ENCODE measurements at places on chromosomes 7 and 10. TPM values are rescaled to one million over a fixed set of nuclear protein-coding genes. Genes with fewer than 3 reads are reported as not detected.

Gene SMKR1
- not detected for total RNA-seq

Gene TNRC18
- 21.8 TPM for total RNA-seq

Gene SPDYE2
- total RNA-seq: not detected

Gene LAMB1
- total RNA-seq: 442 TPM

Gene CPA2
- total RNA-seq: not detected

Gene CDK1
- 88.8 TPM for total RNA-seq

Gene SOSTDC1
- not detected for total RNA-seq

Gene RPS24
- 1,992 TPM for total RNA-seq

Gene MLXIPL
- not detected for total RNA-seq

Gene FAM20C
- 7.6 TPM for total RNA-seq

Gene ASIC3
- not detected for total RNA-seq

Gene LIPN
- total RNA-seq: not detected

Gene GFRA1
- total RNA-seq: 1.8 TPM

Gene CREM
- total RNA-seq: 72.3 TPM

Gene ANKRD1
- total RNA-seq: 1,657 TPM

Gene DRGX
- total RNA-seq: not detected

Gene C10orf62
- total RNA-seq: not detected

Gene ABCB1
- total RNA-seq: 4.1 TPM

Gene NPY4R
- not detected for total RNA-seq

Gene HTR7
- 0.32 TPM for total RNA-seq

Gene ANTXRL
- total RNA-seq: not detected

Gene HTR5A
- not detected for total RNA-seq

Gene UTF1
- not detected for total RNA-seq

Gene PPP1R17
- not detected for total RNA-seq

Gene MSS51
- total RNA-seq: 0.65 TPM

Gene NUB1
- total RNA-seq: 36.9 TPM

Gene MKI67
- total RNA-seq: 10.7 TPM

Gene RET
- not detected for total RNA-seq

Gene HOXA5
- 4.2 TPM for total RNA-seq

Gene OR2A14
- not detected for total RNA-seq

Gene ERVW-1
- not detected for total RNA-seq

Gene AMZ1
- total RNA-seq: not detected

Gene NPFFR1
- total RNA-seq: not detected

Gene TMEM130
- total RNA-seq: not detected

Gene TRPV5
- total RNA-seq: not detected

Gene AKR1C8
- total RNA-seq: not detected

Gene KEL
- total RNA-seq: not detected

Gene RNF32
- total RNA-seq: 0.15 TPM

Gene ABCB4
- under 0.01 TPM for total RNA-seq

Gene GPR141
- total RNA-seq: not detected
